Stimulated activated CD4-positive, alpha-beta T cell treated with anti-CD3 and anti-CD28 coated beads, Interleukin-15, amount 100 ng/mL, for 24 hours (primary cell): ENCODE measurements at places on chromosomes 2 and 18.
A peak's percentile ranks its signal among the peaks of the same experiment; 100 is the strongest.

GRCh38 chr2:192128655-192129054 lies 66.1 kb downstream of the TMEFF2 start:
- DNase-seq, result no peak

DNA sequence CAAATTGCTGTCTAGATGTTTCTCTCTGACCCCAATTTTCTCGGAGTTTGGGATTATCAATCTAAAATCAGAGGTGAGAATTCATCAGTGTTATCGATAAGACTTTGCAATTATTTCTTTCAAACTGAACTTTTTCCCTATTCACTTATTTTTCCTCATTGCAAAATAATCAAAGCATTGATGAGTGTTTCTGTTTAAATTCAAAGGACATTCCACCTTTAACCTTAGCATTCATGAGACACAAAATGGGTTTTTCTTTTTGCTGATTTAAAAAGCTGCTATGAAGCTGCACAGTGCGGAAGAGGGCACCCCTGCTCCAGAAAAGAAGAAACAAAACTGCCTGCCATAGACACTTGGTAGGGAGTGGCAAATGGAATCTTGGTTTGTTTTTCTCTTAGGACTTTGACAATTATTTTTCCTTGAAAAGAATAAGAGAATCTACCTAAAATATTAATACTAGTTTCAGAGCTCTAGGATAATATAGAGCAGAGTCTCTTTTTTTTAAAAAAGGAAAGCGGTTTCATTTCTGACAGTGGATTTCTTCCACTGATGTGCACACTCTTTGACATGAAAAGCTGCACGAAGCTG lies 203.4 kb downstream of the TGIF1 start:
- no peak for DNase-seq

GRCh38 chr2:170477630-170478029 lies 237.5 kb upstream of the SP5 start:
- DNase-seq, result no peak

GRCh38 chr2:119473621-119474370 lies 42.1 kb downstream of the TMEM37 start:
- DNase-seq, result no peak

GRCh38 chr18:39960550-39960949 lies 1994.5 kb upstream of the PIK3C3 start:
- DNase-seq, result no peak

DNA sequence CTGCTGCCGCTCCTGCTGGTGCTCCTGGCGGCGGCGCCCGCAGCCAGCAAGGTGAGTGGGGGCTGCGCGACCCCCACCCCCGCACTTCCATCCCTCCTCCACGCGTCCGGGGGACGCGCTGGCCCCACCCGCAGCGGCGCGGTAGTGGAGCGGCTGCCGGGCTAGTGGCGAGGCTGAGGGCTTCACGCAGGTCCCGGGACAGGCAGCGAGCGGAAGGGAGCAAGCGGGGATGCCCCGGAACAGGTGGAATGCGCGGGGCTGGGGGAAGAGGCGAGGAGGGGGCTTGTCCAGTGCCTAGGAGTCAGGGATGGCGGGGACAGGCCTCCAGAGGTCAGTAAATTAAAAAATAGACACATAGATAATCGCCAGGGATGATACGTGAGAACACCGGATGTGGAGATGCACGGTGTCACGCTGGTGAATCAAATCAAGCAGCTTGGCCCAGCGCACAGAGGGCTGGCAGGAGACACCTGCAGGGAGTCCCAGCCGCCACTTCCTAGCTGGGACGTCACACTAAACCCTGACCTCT lies 403 bp downstream of the COL4A3 start:
- peak; percentile 47 for DNase-seq

- DNase-seq, result no peak
Observed at GRCh38 chr2:40062381-40062780, 283.3 kb upstream of the THUMPD2 start.

DNA sequence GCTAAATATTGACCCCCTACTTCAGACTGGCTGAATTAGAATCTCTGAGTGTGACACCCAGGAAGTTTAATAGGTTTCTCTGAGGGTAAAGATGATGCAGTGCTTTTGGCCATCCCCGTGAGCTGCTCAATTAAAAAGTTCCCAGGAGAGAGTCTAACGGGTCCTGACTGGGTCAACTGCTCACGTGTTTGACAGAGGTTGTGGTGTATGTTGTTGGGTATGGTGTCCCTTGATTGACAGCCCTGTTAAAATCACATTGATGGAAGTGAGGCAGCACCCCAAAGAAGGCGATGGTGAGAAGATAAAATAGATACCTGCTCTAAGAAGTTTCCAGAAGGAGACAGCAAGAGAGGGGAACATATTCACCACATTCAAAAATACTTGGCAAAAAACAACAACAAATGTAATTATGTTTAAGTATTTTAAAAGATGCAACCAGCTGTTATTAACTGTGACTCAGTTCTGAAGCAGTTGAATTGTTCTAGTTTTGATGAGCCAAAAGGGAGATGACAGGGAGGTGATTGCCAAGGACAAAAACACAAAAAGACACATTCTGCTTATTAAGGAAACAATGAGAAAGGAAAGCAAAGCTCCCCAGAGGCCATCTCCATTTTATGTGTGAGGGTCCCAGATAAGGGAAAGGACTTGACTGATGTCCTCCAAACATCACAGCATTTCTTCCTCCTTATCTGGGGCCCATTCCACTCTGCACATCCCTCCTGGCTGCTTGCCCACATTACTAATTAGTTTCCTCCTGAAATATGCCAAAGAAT lies 11.5 kb upstream of the GMCL1 start:
- DNase-seq, result no peak

GRCh38 chr2:143729296-143729814 lies 600.1 kb downstream of the ARHGAP15 start:
- no peak for DNase-seq

- peak; percentile 18 for DNase-seq
Observed at GRCh38 chr2:60976875-60977561, 40.5 kb upstream of the PEX13 start.
